ENCODE measurements at places on chromosomes 12 and 14.

DNA sequence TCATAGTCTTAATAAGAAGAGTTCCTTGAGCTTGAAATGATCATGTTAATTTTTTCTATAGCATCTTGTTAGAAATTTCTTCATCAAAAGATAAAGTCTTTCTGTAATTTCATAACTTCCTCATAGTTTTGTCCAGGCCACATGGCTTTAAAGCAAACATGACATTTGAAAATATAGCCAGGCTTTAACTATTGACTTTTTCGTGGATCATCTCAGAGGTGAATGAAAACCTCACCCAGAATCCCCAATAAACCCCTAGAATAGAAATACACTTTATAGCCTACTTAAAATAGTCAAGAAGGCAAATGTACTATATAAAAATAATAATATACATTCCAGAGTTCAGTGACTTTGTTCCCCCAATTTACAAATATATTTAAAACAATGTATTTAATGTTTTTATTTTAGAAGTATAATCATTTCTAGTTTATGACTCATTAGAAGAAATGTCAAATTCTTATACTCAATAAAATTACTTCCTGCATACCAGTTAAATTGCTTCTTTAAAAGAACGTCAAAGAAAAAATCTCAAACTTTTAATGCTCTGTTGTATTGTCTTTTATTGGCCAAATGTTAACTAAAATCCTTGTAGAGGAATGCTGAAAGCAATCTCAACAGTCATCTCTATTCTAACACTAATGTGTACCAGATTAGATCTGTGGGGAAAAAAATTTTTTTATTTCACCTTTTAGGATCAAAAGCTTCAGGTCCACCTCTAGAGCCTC lies 21.6 kb downstream of the EXOC5 start:
- DNase-seq, result no peak

DNA sequence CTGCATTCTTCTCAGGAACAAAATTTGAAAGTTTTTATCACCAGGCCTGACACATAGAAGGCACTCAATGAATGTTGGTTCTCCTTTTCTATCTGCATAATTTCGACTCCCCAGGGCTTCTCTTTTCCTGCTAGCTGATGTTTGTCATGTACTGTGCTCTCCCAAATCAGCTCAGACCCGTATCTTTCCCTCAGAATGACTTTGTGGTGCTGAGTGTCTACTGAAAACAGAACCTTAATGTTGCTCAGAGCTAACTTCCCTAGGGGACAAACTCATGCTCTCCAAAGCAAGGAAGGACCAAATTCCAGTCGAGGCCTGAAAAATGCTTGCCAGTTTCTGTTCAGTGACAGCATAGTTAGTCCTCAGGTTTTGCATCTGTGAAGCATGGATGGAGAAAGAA lies 1.9 kb downstream of the ARHGDIB start:
- DNase-seq, result no peak

GRCh38 chr14:59481407-59481806 lies 2.8 kb downstream of the L3HYPDH start:
- no peak for DNase-seq

DNA sequence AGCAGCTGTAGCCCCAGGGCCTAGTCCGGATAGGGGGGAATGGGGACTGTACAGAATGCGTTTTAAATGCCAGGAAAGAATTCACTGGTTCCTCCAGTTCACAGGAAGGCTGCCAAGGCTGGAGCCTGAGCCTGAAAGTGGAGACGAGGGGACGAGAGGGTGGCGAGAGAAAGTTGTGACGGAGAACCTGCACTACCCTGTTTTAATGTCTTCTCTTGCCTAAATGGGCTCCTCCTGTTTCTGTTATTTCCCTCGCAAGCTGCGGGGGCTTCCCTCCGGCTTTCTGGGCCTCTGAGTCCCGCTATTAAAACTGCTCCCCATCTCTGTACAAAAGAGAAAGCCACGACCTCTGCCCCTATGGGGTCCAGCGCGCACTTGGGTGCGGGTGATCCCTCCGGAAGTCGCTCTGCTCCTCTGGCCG lies 4.5 kb downstream of the C1QL4 start:
- no peak for DNase-seq

DNA sequence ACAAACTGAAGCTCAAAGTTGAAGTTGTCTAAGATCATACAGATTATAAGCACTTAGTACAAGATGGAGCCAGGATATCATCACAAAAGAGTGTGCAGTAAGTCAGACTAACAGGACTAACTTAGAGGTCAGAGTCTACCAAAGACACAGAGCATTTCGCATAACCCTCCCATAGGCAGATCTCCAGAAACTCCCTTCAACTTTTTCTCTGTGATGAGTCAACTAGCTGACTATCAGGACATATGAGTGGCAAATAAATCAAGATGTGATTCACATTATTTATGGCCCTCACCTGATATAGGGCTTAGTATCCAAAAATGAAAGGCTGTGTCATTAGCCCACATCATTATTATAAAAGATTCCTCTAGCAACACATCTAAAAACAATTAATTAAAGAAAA lies 484.6 kb downstream of the GALC start:
- DNase-seq, result no peak

DNA sequence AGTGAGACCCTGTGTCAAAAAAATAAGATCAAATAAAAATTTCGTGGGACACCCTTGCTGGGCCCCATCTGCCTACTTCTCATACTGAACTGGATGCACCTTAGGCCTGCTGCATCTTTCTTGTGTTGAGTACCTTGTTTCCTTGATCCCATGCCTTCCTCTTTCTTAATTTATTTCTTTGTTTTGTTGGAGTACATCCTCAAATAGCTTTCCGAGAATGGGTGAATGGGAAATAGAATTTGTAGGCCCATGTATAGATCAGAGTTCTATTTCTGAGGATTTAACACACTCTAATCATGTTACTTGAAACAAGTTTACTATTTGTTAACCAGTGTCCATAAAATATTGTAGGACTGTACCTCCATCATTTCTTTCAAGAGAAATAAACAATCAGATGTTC lies 23.6 kb downstream of the KCNMB4 start:
- no peak for DNase-seq

DNA sequence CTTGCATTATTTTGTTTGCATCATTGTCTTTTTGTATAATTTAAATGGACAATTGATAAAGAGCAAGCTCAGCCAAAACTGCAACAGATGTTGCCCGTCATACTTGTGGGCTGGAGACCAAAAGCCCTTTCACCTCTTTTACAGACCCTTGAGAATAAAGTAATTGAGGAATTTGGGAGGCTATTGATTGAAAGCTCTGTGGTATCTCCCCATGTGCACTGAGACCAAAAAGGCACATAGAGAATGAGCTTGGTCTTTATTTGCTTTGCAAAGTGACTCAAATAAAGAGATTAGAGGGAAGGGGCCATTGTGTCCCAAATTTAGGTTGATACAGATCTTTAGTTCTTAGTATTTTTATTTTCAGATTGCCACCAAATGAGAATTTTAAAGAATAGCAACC lies 617.6 kb downstream of the TRHDE start:
- no peak for DNase-seq

- no peak for DNase-seq
These were observed 90.0 kb upstream of the TMEM263 start for GRCh38 chr12:106865683-106866082.

DNA sequence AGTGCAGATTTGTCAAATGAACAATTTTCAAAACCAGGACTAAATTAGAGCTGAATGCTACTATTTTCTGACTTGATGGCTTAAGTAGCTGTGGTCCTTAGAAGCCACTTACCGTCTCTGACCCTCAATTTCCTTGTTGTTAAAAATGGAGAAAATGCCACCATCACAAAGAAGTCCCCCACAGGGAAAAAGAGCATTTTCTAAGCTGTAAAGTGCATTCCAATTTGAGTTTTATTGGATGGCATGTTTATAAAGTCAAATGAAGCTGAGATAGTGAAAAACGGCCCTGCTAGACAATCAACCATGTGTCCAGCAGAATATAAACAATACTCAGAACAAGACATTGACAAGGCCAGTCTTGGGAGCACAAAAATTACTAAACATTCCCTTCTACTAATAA lies 53.6 kb downstream of the GOLGA5 start:
- DNase-seq, result no peak

DNA sequence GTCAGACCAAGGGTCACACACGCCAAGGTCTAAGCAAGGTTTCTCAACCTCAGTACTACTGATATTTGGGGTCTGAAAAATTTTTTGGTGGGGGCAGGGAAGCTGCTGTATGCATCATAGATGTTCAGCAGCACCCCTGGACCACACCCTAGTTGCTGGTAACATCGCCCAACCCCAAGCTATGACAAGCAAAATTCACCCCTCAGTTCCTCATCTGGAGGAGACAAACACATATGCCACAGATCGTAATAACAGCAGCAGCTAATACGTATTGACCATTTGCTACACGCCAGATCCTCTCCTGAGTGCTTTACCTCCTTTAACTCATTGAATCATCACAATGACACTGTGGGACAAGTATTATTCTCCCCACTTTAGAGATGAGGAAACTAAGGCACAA lies 46.4 kb downstream of the ACTN1 start:
- DNase-seq, result peak; percentile 75

DNA sequence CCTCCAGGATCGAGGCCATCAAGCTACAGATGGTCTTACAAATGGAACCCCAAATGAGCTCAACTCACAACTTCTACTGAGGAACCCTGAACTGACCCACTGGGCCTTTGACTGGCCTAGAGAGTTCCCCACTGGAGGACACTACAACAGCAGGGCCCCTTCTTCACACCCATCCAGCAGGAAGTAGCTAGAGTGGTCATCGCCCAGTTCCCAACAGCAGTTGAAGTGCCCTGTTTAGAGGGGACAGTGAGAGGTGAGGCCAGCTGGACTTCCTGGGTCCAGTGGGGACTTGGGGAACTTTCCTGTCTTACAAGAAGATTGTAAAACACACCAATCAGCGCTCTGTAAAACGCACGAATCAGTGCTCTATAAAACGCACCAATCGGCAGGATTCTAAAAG lies 247.9 kb upstream of the BTG1 start:
- DNase-seq, result no peak

- DNase-seq, result no peak
These were observed 154.8 kb upstream of the PRKD1 start for GRCh38 chr14:30082486-30082885.

DNA sequence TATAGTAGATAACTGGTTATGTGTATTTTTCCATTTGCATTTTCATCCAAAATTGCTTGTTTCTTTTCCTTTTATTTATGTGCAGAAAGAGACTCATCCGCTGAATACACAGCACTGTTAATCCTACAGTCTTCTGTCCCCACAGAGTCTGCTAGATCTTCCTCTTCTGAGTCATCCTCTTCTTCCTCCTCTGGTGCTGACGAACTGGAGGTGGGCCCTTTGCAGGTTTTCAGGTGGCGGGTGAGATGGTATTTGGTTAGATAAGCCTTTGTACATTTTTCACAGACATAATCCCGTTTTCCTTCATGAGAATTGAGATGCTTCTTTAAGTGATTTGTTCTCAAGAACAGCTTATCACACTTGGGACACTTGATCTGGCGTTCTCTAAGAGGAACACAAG lies 26.8 kb downstream of the PRDM4 start:
- no peak for DNase-seq

DNA sequence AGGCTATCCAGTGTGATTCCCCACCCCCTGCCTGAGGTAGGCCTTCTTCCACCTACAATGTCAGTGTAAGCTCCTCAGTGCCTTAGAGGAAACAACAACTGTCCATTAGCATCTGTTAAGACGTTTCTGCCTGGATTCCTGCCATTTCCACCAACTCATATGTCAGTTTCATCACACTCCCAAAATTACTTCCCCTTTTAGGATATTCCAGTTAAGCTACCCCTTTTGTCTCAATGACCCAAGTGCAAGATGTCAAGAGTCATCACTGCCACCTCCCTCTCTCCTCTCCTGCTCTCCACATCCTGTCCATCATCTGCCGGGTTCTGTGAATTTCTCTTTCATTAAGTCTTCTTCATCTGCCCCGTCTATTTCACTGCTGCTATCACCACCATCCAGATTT lies 189.4 kb downstream of the DPF3 start:
- DNase-seq, result no peak

GRCh38 chr12:107284692-107285091 lies 191.3 kb upstream of the CRY1 start:
- no peak for DNase-seq

DNA sequence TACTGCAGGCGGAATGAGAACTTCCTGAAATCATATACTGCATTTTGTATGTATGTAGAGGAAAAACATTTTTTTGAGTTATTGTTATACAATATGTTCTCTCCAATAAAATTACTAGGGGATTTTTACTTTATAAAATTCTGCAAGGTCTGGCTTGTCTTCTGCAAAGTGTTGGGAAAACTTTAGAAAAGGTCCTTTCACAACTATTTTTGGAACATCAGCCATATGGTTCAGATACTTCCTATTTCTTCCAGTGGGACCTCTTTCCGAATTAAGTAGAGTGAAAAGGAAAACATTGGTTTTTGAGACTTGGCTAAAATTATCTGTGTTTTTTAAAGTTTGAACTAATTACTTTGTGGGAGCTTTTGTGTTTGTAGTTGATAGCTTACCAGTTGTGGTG lies 52.7 kb downstream of the DAAM1 start:
- no peak for DNase-seq

GRCh38 chr12:68807576-68808387 lies at the start of gene MDM2:
MDM2 (plus strand) TSS chr12:68808177; CDS start chr12:68808478, 301 bp downstream.
- peak; percentile 98 for DNase-seq

GRCh38 chr14:79166171-79166570 lies 996.0 kb downstream of the NRXN3 start:
- no peak for DNase-seq

DNA sequence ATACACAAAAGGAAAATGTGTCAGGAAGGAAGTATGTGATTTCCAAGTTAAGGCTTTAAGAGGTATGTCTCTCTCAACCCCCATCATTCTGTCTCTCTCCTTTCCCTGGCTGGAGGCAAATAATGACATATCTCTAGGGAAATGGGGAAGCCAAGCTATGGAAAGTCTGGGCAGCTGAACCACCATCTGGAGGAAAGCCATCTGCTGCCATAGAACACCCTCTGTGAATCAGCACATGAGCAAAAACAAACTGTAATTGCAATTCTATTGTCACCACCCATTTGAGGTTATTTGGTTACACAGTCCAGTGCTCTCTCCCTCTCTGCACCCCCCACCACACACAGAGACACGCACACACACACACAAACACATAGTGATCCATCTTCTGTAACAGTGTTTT lies 766.2 kb downstream of the FLRT2 start:
- DNase-seq, result no peak

DNA sequence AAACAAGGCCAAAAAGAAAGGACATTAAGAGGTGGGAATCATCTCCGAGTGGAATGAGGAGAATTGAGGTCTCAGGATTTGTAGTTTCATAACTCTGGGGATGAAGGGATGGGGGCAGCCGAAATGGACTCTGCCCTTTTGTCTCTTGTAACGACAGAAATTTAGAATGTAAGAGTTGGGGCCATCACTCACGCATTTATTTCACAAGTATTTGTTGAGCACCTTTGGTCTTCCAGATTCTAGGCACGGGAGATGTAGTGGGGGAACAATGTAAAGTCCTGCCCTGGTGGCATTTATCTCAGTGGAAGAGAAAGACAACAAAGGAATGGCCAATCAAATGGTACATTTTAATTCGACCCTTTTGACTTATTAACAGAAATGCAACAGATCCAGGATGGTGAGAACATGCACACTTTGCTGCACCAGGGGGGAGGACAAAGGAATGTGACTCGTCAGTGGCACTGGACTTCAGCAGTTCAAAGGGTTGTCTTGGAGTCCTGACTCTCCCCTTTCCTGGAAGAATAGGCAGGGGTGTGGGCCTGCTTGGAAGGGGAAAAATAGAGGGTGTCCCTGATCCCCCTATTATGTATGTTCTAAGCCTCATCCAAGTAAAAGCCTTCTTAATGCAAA lies 102.0 kb downstream of the TMEM30B start:
- no peak for DNase-seq

All from CD4-positive, alpha-beta T cell treated with Interleukin-4 for 1 hour (primary cell).